ENCODE measurements at places on chromosomes 12 and 14. TPM values are rescaled to one million over a fixed set of nuclear protein-coding genes. Genes with fewer than 3 reads are reported as not detected.

GRCh38 chr12:117854339-117855012, 114.3 kb downstream of the KSR2 start:
- DNase-seq: no peak

The OR4Q3 gene
- not detected for total RNA-seq

DNA sequence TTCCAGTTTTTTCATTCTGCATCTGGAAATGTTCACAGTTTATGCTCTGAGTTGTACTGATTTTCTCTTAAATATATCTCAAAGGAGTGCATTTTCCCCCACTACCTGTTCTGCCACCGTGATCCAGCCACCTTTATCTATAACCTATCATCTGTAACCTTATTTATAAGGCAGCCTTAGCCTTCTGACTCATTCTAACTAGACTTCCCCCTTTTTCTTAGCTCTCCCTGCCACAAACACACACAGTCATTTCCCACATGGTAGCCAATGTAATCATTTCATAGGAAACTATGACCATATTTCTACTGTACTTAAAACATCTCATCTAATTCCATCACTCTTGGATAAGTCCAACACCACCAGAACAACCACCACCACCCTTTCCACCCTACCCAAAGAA, 10.8 kb upstream of the GYS2 start:
- no peak for DNase-seq

The KCNMB4 gene
- 1.4 TPM for total RNA-seq

The PTPRO gene
- total RNA-seq: 0.82 TPM

- DNase-seq: no peak
These were observed 4.4 kb downstream of the WNT1 start for GRCh38 chr12:48982397-48983080.
